ENCODE measurements at places on chromosomes 2 and 18. TPM values are rescaled to one million over a fixed set of nuclear protein-coding genes. Genes with fewer than 3 reads are reported as not detected.

Gene ALK
- total RNA-seq = 4.8 TPM

Gene TNFAIP6
- total RNA-seq = 0.95 TPM

Gene TEX44
- not detected for total RNA-seq

Gene IL36B
- not detected for total RNA-seq

Gene TAF4B
- 13.2 TPM for total RNA-seq

Gene EPAS1
- 2.6 TPM for total RNA-seq

Gene ANKRD44
- total RNA-seq = 42.2 TPM

Measured in SK-MEL-5 (cell line).